ENCODE measurements at places on chromosomes 1 and 21.

- DNase-seq = no peak
Observed at GRCh38 chr1:165060285-165060793, 296.2 kb downstream of the LMX1A start.

GRCh38 chr1:84497631-84498275, 8.4 kb upstream of the SPATA1 start:
- DNase-seq = no peak

DNA sequence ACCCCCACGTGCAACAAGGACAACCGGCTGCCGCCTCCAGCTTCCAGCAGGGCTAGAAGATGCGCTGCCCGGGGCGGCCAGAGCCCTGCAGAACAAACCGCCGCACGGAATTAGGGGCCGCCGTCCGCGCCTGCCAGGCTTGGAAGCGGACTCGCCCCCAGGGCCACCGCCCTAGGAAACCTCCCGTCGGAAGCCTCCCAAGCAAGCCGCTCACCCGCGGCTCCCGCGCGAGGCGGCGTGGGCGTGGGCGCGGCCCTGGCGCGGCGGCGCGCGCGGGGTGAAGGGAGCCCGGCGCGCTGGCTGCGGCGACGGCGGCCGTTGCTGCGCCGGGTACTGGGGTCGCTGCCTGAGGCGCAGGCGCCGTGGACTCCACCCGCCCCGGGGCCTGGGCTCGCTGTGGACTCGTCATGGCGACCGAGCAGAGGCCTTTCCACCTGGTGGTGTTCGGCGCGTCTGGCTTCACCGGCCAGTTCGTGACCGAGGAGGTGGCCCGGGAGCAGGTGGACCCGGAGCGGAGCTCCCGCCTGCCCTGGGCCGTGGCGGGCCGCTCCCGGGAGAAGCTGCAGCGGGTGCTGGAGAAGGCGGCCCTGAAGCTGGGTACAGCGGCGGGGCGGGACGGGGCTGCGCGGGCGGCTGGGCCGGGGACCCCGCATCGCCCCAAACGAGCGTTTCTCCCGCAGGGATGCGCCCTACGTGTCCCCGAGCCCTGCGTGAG, at the start of gene SCCPDH:
SCCPDH (plus strand) TSS at position 394 of the 715 bp plus-strand sequence; CDS start at position 408, 14 bp downstream.
- DNase-seq = peak; percentile 66

- DNase-seq = no peak
Observed at GRCh38 chr1:245255783-245256182, 101.0 kb downstream of the KIF26B start.

DNA sequence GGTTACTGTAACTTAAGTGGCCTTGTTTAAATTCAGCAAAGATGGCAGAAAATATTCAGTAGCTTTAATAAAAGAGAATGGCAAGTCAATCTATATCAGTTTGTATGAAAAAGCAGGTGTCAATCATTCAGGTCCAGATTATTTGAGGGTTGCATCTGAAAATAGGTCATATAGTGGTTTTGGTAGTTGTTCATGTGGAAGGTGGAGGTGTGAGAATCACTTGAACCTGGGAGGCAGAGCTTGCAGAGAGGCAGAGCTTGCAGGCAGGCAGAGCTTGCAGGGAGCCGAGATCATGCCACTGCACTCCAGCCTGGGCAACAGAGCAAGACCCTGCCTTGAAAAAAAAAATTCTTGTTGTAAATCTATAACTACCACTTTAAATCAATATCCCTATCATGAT, 88.6 kb downstream of the ZSWIM5 start:
- no peak for DNase-seq

DNA sequence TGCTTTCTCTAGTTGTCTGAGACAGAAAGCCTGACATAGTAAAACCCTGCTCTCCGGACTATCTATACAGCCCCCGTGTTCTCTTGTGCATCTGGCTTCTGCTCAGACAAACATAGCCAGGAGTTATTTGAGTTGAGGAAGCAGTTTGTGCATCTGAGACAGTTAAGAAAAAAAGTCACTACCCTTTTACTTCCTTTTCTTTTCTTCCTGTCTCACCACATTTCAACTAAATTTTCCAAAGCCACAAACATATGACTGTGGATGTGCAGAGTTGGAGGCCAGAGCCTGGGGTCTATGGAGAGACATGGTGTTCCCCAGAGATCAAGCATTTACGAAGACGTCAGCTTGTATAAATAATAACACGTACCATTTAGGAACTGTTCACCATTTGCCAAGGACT, 158.5 kb upstream of the FGGY start:
- no peak for DNase-seq

GRCh38 chr1:28239004-28239403, 3.1 kb downstream of the ATP5IF1 start:
- DNase-seq = no peak

GRCh38 chr1:32329931-32330466, 6.0 kb downstream of the MARCKSL1 start:
- DNase-seq = no peak

GRCh38 chr1:202192770-202193613, 607 bp upstream of the LGR6 start:
- peak; percentile 38 for DNase-seq
